Activated T-cell treated with anti-CD3 and anti-CD28 coated beads for 1 hour (primary cell): ENCODE measurements at places on chromosomes 2 and 18.

GRCh38 chr18:49591271-49591670 lies 29.4 kb downstream of the LIPG start:
- DNase-seq: no peak

DNA sequence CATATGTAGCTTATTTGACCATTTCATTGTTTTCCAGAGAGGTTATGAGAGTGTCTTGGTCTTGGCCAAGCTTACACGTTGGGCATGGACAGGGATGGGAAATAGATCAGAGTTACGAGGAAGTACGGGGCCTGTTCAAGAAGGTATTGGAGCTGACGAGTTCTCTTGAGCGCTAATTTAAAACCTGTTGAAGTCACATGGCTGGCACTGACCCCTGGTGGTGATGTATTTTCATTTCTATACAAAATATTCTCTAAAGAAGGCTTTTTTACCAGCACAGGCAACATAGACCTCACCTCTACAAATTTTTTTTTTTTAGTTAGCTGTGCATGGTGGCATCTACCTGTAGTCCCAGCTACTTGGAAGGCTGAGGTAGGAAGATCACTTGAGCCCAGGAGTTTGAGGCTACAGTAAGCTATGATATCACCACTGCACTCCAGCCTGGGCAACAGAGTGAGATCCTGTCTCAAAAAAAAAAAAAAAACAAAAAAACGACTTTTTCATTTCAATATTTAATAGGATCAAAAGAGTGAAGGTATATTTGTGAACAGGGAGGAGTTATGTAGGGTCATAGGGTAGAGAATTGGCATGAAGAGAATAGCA lies 19.6 kb downstream of the UGP2 start:
- DNase-seq: peak; percentile 47

- DNase-seq: no peak
Measured at GRCh38 chr2:127454595-127455565, 36.7 kb downstream of the PROC start.

DNA sequence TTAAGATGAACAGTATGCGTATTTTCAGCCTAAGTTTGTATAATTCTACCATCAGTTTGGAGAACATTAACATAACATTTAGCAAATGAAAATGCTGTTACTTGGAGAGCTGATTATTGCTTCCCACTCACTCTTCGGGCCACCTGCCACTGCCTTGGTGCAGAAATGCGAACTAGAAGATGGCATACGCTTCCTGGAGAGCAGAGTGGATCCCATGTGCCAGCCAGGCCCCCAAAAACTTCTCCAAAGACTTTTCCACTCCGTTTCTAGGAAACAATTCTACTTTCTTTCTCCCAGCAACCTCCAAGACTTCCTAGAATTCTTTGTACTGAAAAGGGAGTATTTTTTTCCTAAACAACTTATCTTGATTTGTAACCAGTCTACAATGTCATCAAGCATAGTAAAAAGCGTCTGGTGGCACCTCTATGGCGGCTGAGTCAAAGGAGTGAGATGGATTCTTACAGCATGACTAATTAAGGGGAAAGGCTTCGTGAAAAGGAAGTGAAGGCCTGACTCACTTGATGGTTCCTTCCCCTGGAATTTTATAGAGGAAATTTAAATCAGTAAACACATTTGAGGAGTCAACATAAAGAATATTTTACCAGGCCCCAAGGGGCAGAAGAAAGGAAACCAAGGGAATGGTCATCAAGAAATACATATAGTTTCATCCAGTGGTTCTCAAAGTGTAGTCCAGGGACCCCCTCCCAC lies 36.6 kb downstream of the FEZ2 start:
- DNase-seq: no peak

DNA sequence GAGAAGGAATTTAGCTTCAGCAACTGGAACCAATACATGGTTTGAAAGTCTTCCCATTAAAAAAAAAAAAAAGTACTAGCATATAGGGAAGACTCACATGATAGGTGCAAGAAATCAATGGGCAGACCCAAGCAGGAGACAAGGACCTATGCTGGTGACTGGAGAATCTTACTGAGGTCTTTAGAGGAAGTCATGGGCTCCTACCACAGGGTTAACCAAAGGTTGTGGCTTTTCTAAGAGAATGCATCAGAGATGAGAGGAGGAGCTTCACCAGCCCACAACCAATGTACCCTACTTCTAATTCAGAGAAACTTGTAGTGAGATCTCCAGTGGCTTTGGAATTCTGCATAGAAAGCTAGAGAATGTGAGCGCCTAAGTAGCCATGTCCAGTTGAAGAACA lies 207.4 kb downstream of the NCKAP5 start:
- DNase-seq: no peak

DNA sequence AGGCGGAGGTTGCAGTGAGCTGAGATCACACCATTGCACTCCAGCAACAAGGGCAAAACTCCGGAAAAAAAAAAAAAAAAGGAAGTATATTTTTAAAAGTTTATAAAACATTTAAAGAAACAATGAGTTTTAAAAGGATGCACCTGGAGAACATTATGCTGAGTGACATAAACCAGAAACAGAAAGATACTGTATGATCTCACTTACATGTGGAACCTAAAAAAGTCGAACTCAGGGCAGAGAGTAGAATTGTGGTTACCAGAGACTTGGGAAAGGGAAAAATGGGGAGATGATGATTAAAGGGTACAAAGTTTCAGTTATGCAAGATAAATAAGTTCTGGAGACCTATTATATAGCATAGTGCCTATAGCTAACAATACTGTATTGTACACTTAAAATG lies 52.8 kb upstream of the RTN4 start:
- DNase-seq: no peak

GRCh38 chr18:22337306-22337705 lies 80.4 kb downstream of the CTAGE1 start:
- no peak for DNase-seq

DNA sequence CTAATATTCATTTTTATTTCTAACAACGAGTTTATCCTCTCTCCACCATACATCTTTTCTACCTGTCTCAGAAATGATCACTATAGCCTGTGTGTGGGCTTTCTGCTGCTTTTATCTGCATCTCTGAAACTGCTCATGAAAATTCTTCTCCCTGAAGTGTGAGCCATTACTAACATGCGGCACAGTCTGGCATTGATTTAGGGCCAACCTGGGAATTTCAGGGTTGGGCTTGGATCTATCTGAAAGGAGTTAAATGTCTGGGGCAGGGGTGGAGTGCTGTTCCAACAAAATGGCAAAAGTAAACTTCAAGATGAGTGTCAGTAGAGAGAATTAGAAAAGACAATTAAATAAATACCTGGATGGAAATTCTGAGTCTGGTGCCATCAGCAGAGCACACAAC lies 198.2 kb upstream of the OSR1 start:
- no peak for DNase-seq

- no peak for DNase-seq
Measured at GRCh38 chr2:231245249-231246094, 47.0 kb downstream of the ARMC9 start.

DNA sequence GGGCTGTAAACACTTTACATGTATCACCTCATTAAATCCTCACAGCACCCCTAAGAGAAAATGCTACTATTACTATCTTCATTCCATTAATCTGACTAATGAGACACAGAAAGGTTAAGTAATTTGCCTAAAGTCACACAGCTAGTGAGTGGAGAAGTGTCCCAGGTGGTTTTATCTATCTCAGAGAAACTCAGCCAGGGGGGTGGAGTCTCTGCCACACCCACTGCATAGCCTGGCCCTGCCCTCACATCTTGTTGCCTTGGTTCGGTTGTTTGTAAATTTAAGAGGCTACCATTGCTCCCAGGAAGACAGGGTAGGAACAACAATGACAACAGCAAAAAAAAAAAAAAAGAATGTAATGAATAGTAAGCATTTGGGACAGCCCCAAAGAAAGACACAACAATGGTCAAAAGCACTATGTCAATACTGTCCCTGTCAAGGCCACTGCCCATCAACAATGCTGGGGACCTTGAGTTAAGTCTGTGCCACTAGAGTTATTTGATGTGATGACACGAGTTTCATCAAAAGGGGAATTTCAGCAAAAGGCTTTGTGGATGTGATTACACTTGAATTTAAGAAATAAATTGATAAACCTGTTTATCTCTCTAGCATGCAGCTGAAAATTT lies 17.5 kb downstream of the CYRIA start:
- no peak for DNase-seq

DNA sequence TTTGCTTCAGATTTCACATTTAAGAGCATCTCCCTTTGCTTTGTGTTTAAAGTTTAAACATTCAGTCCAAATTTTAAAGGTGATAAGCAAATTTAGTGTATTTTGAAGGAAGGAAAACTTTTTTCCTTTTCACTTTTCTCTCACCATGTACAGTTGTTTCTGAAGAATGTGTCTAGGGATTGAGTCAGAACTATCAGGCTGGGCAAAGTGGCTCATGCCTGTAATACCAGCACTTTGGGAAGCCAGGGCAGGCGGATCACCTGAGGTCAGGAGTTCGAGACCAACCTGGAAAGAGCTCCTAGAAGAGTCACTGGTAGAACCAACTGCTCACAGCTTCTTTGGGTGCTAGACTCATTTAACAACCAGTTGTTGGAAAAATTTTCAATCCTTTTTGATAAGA lies 327.0 kb upstream of the THUMPD2 start:
- no peak for DNase-seq

- no peak for DNase-seq
Measured at GRCh38 chr2:71892896-71893295, 254.8 kb downstream of the CYP26B1 start.
